ENCODE measurements at places on chromosomes 11 and 22.

DNA sequence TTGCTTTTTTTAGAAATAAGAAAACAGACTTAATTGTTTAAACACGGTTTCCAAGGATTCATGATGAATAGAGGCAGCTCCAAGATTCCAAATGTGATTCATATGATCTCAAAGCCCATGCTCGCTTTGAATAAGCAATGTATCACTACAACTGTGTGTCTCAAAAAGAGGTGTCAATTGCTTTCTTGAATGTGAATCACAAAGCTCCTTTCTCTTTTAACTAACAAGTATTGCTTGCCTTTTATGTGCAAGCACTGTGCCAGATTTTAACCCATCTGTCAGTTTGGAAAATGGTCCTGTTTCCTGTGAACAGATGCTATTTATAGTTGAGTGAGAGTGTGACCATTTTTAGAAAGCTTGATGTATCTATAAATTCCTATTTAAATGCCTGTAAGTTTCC, 6.5 kb downstream of the OOSP1 start:
- DNase-seq: no peak

DNA sequence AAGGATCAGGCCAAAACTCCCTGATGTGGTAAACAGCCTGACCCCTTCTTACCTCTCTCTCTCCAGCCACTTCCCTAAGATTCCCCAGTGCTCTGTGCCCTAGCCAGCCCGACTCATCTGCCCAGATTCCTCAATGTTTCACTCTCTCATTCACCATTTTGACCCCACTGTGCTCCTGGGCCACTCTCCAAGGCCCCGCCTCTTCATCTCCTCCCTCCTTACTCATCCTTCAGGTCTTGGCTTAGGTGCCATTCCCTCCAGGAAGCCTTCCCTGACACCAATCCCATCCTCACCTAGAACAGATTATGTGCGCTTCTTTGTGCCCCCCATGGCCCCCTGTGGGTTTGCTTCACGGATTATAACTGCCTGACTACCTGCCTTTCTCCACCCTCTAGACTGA, 13.2 kb downstream of the SLC43A3 start:
- no peak for DNase-seq

GRCh38 chr11:64969209-64969608, 2.7 kb downstream of the MAJIN start:
- DNase-seq: no peak

- DNase-seq: no peak
Measured at GRCh38 chr11:75562836-75563484, 907 bp downstream of the SERPINH1 start.

GRCh38 chr11:74278721-74279161, 32.7 kb downstream of the P4HA3 start:
- DNase-seq: no peak

DNA sequence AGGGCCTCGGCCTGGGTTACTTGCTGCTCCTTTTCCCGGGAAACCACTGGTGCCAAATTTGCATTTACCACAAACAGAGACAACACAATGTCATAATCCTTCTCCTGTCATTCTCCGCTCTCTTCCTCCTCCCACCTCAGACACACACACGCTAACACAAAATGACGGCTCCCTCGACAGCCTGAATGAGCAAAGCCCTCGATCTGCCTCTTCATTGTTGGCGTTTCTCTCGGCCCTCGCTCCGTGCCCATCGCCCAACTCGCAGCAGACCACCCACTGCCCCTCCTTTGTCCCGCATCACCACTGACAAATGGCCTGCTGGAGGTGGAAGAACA, 12.5 kb upstream of the TCF20 start:
- DNase-seq: no peak

GRCh38 chr11:2891326-2892214, 6.0 kb upstream of the CDKN1C start:
- DNase-seq: no peak

- DNase-seq: no peak
Measured at GRCh38 chr11:120288021-120288420, 37.1 kb upstream of the TLCD5 start.

- DNase-seq: no peak
Measured at GRCh38 chr11:115065830-115066664, 387.7 kb downstream of the NXPE2 start.

GRCh38 chr11:34308049-34308912, 49.5 kb downstream of the ABTB2 start:
- no peak for DNase-seq

GRCh38 chr22:44293034-44293433, 19.7 kb downstream of the SHISAL1 start:
- DNase-seq: no peak

DNA sequence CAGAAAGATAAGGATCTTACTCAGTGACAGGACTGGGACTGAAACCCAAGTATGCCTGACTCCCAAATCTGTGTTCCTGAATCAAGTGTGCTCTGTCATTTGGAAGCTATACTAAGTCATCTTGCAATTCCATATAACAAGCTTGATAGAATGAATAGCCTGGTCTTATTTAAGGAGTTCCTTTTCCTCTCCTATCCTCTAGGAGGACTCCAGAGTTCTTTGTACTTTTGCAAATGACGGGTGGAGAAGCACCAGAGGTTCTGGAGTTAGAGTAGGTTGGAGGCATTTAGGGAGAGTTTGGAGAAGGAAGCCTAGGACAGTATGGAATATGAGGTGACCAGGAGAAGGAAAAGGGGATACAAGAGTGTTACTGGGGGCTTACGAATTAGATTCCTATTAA, 92.9 kb upstream of the RCN1 start:
- DNase-seq: no peak

DNA sequence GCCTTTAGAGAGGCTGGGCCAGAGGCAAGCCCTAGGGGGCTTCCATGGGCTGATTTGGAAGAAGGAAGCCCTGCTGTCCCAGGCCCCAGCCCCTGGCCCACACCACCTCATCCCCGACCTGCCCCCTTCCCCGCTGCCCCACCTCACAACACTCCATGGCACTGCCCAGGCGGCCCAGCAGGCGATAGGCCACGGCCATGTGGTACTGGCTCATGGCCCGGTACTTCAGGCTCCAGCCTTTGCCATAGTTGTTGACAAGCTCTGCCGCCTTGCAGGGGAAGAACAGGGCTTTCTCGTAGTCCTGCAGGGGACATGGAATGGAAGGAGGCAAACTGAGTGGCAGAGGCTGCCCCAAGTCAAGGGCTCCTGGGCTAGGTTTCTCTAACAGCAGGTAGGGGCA, 6.4 kb downstream of the RAPSN start:
- no peak for DNase-seq

DNA sequence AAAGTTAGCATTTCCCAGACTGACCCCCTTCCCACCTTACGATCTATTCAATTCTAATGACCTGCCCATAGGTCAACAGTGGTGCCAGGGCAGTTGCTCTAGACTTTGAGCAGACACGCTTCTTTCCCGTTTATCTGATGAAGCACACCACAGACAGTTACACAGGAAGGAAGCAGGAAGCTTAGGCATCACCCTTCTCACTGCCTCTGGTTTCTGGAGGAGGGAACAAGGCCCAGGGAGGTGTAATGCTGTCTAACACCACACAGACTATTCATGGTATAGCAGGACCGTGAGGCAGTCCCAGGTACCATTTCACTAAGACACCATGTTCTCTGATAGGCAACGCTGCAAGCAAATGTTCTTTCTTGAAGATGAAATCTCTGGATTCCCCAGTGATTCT, 279.4 kb downstream of the NTM start:
- DNase-seq: no peak

- DNase-seq: no peak
Measured at GRCh38 chr11:47243454-47243853, 5.2 kb downstream of the ACP2 start.

DNA sequence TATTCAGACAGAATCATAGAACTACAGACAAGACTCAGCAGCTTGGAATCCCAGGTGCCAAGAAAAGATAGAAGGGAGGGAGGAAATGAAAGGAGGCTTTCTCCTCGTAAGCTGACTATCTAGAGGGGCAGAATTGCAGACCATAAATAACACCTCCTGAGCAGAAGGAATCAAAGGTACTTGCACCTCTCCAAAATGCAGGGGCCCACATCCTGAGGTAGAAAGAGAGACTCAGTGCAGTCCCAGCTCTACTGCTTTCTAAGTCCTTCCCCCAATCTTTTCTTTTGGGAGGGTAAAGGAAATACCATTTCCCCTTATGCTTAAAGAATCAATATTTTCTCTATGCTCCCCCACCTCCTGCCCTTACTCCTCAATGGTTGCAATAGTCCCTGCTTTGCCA, 55.2 kb downstream of the SYTL2 start:
- no peak for DNase-seq

- no peak for DNase-seq
Measured at GRCh38 chr11:43942662-43943371, 380 bp downstream of the C11orf96 start.

- DNase-seq: no peak
Measured at GRCh38 chr11:18493310-18493709, 33.4 kb downstream of the TSG101 start.

DNA sequence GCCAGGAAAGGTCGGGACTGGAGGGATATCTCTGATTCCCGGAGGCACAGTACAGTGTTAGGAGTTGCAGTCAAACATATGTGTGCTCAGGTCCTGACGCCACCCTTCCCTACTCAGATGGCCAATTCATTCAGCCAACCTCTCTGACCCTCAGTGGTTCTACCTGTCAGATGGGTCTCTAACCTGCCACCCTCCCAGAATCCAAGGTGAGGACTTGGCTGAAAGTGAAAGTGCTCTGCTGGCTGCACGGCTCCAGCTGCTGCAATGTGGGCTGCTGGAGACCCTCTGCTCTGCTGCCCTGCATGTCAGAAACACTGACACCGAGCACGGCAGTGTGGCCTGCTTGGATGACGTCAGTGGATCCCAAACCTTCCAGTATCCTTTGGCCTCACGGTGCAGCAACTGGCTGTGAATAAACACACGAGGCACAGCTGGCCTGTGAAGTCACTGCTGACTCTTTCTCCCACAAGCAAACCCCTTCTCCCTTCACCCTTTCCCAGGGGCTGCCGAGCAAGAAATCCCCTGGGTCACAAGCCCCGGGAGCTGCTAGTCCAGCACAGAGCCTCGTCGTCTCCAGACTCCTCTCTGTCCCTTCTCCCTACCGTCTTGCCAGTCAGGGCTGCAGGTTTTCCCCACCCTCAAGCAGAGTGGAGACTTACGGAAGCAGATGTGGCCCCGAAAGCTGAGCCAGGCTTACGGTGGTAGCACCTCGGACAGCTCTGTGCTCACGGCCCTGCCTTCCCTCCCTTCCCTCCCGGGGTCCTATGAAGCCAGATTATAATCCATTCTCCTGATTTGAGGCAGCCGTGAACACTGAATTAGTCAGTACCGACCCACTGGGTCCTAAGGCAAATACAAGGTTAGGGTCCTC, 24.3 kb downstream of the KIAA0930 start:
- no peak for DNase-seq

GRCh38 chr11:3165916-3166267, 782 bp upstream of the OSBPL5 start:
- DNase-seq: no peak
